ENCODE measurements at places on chromosomes 2 and 18. TPM values are rescaled to one million over a fixed set of nuclear protein-coding genes. Genes with fewer than 3 reads are reported as not detected.

Gene AMER3
- total RNA-seq, result not detected

GRCh38 chr18:2903006-2903405 lies 56.2 kb downstream of the EMILIN2 start:
- peak; percentile 78 for DNase-seq

Gene GALNT13
- 2.2 TPM for total RNA-seq

GRCh38 chr2:96927405-96928171 lies 57.7 kb upstream of the SEMA4C start:
- no peak for DNase-seq

DNA sequence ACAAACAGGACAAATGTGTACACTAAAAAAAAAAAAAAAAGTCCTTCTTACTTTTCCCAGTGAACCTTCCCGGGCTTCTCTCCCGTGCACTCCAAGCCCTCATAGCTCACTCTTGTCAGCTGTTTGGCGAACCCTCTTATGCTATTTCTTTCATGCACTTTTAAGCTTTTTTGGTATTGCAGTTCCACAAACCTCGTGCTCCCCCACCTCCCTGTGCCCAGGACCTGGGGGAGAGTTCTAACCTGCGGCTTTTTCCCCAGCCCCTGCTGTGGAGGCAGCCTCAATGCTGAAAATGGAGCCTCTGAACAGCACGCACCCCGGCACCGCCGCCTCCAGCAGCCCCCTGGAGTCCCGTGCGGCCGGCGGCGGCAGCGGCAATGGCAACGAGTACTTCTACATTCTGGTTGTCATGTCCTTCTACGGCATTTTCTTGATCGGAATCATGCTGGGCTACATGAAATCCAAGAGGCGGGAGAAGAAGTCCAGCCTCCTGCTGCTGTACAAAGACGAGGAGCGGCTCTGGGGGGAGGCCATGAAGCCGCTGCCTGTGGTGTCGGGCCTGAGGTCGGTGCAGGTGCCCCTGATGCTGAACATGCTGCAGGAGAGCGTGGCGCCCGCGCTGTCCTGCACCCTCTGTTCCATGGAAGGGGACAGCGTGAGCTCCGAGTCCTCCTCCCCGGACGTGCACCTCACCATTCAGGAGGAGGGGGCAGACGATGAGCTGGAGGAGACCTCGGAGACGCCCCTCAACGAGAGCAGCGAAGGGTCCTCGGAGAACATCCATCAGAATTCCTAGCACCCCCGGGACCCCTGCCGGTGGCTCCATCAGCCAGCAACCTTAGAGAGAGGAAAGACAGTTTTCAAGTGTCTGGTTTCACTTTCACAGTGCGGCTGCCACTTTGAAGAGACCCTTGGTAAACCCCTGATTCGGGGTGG lies 826 bp downstream of the KCNE4 start:
- no peak for DNase-seq

DNA sequence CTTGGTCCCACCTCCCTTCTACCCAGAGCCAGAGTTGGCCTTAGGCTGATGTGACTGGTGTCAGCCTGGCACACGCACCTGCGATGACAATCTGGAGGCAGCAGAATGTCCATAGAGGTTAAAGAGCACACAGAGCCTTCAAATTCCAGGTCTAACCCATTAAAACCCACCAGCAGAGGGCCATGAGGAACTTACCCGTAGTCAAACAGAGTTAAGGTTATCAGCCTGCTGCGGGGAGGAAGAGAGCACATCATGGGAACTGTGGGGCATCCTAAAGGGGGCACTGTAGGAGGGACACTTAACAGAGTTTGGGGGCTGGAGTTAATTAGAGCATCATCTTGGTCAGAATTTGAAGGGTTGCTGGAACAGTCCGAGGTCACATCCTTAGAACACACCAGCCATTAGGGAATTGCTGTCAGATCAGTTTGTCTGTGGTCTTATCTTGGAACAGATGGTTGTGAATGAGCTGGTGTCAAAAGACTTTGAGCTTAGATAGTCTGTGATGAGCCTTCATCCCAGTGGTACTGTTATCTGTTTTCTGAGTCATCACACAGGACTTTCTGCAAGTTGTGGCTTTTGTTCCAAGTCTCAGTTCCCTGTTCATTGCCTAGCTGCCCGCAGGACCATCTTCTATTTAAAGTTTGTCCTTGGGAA lies 248.6 kb downstream of the LOXHD1 start:
- DNase-seq, result no peak

Gene MROH2A
- total RNA-seq, result not detected

DNA sequence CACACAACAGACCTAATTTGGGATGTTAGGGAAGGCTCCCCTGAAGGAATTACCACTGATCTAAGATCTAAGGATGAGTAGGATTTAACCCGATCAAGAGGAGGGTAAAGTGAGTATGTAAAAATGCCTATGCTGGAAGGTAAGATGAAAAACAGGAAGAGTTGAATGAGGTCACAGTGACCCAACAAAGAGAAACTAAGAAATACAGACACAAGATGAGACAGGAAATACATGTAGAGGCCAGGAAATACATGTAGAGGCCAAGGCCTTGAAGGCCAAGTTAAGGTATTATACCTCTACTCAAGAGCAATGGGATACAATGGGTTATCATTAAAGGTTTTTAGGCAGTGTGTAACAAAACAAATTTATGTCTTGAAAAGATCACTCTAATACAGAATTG lies 131.6 kb upstream of the TANK start:
- DNase-seq, result no peak

DNA sequence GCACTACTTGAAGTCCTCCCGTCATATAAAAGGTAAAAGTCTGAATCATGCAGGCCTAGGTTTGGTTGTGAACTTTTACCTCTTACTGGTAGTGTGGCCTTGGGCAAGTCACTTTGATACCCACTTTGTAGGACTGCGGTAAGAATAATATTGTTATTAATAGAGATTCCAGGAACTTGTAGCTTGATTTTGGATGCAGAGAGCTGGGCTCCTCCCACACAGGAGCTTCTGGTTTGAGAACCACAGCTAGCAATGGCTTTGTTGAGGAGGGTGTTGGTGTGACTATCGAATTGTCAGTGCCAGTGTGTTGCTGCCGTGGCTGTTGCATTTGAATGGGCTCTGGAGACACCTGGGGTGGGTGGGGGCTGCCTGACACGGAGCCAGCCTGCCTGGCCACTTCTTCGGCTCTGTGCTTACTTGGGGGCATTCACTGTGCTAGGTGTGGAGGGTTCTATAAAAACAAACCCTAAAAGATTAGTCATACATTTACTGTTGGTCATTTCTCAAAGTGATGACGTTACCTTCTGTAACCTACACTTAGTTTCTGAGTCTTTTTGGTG lies 38.5 kb downstream of the ASAP2 start:
- DNase-seq, result no peak

Gene SLC4A5
- total RNA-seq, result 1.3 TPM

DNA sequence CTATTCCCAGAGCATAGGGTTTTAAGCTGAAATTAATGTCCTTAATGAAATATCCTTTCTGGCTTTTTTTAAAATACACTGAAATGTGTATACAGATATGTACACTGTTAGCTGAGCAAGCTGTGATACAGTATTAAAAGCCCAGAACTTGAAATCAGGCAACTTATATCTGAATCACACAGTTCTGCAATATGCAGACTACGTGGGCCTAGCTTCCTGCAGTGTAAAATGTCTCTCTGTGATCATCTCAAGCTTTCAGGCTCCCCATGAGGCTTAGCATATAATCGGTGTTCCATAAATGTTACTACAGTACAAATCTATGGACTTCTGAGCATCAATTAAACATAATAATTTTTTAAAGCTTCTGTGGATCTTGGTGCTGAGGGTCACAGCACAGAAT lies 8.2 kb downstream of the FBXO15 start:
- no peak for DNase-seq

GRCh38 chr2:55025627-55026026 lies 24.6 kb downstream of the RTN4 start:
- no peak for DNase-seq

DNA sequence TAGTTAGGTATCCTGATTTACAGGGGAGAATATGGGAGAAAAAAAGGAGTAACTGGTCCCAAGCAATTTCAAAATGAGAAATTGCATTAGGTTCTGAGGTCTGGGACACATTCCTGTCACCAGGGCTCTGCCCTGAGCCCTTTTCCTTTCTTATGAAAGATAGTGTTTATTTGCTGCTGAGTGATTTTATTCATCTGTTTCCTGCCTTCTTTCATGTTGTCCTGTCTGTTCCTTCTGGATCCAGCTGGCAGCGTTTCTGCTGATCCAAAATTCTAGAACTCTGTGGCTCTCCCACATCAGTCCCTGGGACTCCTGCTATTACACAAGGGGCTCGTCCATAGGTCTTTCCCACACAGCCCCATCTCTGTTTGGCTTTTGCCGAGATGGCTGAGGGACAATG lies 519.1 kb upstream of the SALL3 start:
- no peak for DNase-seq

Data from right atrium auricular region (tissue), 2 donors.